Choroid plexus epithelial cell (primary cell): ENCODE measurements at places on chromosomes 4 and X.

DNA sequence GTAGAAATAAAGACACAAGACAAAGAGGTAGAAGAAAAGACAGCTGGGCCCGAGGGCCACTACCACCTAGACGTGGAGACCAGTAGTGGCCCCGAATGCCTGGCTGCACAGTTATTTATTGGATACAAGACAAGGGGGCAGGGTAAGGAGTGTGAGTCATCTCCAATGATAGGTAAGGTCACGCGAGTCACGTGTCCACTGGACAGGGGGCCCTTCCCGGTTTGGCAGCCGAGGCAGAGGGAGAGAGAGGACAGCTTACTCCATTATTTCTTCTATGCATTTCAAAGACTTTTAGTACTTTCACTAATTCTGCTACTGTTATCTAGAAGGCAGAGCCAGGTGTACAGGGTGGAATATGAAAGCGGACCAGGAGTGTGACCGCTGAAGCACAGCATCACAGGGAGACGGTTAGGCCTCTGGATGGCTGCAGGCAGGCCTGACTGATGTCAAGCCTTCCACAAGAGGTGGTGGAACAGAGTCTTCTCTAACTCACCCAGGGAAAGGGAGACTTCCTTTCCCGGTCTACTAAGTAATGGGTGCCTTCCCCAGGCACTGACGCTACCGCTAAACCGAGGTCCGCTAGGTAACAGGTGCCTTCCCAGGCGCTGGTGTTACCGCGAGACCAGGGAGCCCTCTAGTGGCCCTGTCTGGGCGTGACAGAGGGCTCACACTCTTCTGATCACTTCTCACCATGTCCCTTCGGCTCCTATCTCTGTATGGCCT lies 44.9 kb downstream of the ZBTB49 start:
- peak; percentile 68 for DNase-seq

DNA sequence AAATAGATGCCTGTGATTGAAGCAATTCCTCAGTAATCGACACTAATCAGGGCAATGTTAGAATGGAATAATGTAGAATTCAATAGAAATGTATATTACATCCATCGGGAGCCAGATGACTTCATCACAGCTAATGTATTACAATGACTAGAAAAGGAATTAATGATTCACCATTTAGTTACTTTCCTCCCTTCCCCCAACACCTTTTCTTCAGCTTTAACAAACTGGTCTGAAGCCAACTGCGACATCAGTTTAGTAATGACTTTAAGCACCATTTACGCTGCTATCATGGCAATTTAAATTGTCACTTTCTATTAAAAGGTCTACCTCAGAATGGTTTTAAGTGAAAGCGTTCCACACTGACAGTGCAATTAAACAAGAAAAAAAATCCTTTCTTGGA lies 45.1 kb downstream of the SUPT20HL2 start:
- no peak for DNase-seq

DNA sequence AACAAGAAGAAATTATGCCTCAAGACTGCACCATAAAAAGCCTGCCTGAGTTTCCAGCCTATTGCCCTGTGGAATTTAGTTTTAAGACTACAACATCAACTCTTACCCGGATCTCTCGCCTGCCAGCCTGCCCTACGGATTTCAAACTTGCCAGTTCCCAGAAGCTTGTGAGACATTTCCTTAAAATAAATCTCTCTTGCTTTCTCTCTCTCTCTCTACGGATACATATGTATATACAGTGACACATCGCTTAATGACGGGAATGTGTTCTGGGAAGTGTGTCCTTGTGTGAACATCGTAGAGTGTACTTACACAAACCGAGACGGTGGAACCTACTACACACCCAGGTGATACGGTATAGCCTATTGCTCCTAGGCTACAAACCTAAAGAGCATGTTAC lies 79.5 kb downstream of the CLNK start:
- no peak for DNase-seq

GRCh38 chr4:100075486-100076270 lies 114.6 kb downstream of the DDIT4L start:
- DNase-seq = no peak

GRCh38 chr4:94442251-94442650 lies 9.5 kb upstream of the PDLIM5 start:
- DNase-seq = no peak

GRCh38 chrX:103311399-103311780 lies 600 bp upstream of the BEX2 start:
- DNase-seq = no peak

- DNase-seq = no peak
Observed at GRCh38 chr4:36282503-36283030, 1.2 kb downstream of the DTHD1 start.

DNA sequence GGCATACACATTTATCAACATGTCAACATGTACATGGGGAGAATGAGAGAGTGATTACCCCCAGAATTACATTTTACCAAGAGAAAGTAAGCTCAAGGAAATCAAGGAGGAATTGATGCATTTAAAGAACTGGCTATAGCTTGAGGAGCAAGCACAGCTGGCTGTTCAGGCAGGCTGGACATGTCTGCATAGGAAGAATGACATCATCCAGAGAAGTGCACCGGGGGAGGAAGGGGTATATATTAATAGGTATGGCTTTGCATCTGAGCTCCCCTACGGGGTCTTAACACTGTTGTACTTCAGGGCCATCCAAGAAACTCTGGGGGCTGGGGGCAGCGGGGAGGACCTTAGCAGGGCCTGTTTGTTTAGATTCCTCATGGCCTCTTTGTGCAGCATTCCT lies 222.4 kb upstream of the VCX start:
- DNase-seq = no peak

GRCh38 chrX:130171446-130172126 lies at the start of gene RAB33A:
Gene RAB33A (plus strand): TSS chrX:130171962. CDS start chrX:130172063, 101 bp downstream.
- peak; percentile 14 for DNase-seq

DNA sequence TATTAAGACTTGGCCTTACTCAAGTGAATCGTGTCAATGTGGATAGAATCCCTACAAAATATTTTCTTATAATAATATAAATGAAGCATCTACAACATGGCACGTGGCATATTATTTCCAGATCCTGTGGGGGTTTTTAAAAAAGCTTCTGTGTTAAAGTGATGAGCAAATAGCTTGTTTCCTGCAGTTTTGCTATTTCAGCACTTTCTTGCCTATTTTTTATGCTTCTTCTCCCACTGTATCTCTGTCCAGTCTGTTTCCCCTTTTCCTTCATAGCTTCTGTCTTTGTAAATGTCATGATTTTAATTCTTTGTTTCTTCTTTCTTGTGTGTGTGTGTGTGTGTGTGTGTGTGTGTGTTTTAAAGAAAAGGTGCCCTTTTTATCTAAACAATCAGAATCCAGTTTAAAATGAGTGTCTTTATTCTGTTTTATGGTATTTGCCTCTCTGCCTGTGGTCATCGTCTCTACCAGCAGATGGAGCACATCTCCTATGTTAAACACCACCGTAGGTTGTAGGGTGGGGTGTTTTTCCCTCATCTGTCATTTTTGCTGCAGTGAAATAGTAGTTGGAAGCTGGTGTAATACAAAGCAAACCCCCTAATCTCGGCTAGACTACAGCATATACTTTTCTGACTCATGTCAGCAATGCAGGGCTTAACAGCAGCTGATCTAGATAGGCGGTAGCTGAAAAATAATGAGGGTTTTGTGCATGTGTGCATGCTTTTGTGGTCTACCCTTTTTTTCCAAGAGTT lies 33.1 kb downstream of the FTHL17 start:
- peak; percentile 63 for DNase-seq
